ENCODE measurements at places on chromosomes 4 and X.

DNA sequence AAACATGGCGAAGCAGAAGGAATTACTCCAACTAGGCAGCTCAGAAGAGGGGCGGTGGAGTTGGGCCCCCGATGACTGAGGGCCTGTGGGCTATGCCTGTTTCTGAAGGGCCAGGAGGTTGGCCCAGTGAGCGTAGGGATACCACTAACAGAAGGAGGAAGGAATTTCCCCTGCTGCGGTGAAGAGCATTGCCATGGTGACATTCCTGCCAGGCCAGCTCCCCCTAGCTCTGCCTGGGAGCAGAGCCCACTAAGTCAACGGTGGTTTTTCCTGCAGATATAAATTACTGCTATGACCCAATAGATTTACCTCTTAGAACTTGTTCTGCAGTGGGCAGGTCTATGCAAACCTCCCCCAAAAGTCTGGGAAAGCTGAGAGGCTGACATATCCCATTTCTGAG is 28.9 kb upstream of the HMX1 start:
- H3K36me3 ChIP-seq = no peaks in the 10 kb centered on the region
- no peak overlapping the region for H3K27ac ChIP-seq
- no peaks in the 10 kb centered on the region for H3K4me1 ChIP-seq
- DNase-seq = no peak
- no peak overlapping the region for H3K4me3 ChIP-seq
- H3K27me3 ChIP-seq = peaks cover 3% of the 10 kb centered on the region

DNA sequence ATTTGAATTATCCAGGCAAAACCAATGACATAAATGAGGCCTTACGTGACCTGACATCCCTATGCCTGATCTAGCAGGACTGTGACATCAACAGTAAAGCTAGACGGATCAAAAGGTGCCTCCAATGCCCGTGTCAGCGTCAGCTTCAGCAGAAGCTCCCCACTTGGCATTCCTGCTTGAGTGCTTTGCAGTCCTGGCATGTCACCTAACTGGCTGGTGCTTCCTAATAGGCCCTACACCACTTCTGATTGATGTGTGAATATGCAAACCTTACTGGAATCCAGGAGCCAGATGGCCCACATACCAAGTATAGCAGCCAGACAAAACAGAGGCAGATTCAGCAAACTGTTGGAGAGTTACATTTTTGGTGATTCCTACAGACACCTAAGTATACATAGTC is 224.2 kb downstream of the DMD start:
- DNase-seq = peak; percentile 71
- no peaks in the 10 kb centered on the region for H3K36me3 ChIP-seq
- H3K27ac ChIP-seq = no peak overlapping the region
- peaks cover 3% of the 10 kb centered on the region for H3K4me1 ChIP-seq

DNA sequence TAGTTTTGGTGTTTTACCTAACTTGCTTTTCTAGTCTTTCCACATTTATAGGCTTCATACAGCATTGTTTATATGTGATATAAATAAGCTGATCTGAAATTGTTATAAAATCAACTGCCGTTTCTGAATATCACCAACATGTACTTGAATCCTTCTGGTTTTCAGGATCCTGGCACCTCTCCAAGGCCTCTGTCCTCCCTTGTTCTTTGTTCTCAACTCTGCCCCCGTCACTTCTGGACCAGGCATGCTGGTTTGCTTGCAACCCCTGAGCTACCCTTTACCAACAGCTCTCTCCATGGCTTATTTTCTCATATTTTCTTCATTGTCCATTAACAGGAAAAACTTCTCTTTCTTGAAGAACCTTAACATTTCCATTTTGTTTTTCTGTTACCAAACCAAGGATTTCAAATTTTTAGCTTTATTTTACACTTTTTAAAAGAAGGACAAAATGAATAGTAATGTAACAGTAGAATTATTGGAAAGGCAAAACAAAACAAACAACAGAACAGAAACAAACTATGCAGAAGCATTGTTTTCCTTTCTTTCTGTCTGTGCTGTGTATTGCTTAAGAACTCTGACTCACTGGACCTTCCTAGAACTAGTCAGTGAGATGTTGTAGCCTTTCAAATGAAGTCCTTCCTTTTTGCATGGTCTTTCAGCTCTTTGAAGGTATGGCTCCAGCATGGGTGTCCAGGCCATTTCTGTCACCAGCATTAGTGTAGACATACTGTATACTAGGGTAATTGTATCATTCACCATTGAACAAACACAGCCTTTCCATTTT is 44.8 kb downstream of the BANK1 start:
- DNase-seq = peak; percentile 44
- no peaks in the 10 kb centered on the region for H3K27me3 ChIP-seq
- no peaks in the 10 kb centered on the region for H3K36me3 ChIP-seq
- no peak overlapping the region for H3K4me3 ChIP-seq

GRCh38 chr4:174314770-174315169 is 31.1 kb downstream of the CEP44 start:
- no peak overlapping the region for H3K4me3 ChIP-seq
- no peaks in the 10 kb centered on the region for H3K27me3 ChIP-seq
- peaks cover 2% of the 10 kb centered on the region for H3K36me3 ChIP-seq
- DNase-seq = peak; percentile 8
- H3K4me1 ChIP-seq = no peaks in the 10 kb centered on the region

DNA sequence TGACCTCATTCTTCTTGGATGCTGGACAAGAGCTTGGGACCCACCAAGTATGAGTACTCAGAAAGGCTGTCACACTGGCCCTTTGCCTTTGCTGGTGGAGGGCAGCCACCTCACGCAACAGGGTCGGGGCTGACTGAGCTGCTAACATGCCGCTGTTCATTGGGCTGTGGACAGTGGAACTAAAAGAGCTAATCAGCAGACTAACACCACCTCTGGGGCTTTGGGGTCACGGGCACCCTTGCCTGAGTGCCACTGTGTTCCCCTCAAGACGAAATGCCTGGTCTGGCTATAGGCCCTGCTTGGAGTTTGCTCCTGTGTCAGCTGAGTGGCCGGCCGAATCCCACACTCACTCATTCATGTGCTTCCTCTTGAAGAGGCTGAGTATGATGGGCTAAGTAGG is 559.6 kb downstream of the SPRY1 start:
- H3K4me3 ChIP-seq = no peak overlapping the region
- H3K36me3 ChIP-seq = no peaks in the 10 kb centered on the region
- no peak overlapping the region for H3K27ac ChIP-seq
- no peaks in the 10 kb centered on the region for H3K27me3 ChIP-seq

GRCh38 chrX:12378253-12378652 is 240.0 kb downstream of the FRMPD4 start:
- DNase-seq = no peak
- H3K27me3 ChIP-seq = no peaks in the 10 kb centered on the region
- H3K27ac ChIP-seq = peak overlapping the region; percentile 40
- no peak overlapping the region for H3K4me3 ChIP-seq
- no peaks in the 10 kb centered on the region for H3K36me3 ChIP-seq
- H3K4me1 ChIP-seq = peaks cover 4% of the 10 kb centered on the region
